ENCODE measurements at places on chromosomes 1 and 21.

DNA sequence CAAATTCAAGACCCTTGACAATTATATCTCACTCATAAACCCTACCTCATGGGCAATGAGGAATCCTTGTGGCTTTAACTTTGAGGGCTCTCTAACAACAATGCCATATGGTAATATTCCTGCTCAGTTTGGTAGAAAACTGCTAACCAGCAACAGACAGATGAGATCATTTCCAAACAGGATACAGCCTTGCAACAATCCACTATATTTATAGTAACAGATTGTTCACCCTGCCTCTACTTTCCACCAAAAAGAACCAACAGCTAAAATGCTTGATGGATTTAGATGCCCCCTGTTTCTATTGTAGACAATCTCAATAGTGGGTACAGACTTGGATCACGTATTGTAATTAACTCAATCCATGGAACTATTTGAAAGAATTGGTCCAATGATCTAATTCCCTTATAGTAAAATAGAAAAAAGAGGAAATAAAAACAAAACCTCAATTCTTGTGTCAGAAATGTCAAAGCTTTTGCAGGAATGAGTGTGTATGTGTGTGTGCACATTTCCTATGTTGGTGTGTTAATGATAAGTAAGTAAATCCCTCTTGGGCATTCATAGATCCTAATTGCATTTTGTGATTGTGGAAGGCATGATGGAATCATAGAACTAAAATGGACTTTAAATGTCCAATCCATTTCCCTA, 100.0 kb upstream of the EDEM3 start:
- DNase-seq, result no peak

DNA sequence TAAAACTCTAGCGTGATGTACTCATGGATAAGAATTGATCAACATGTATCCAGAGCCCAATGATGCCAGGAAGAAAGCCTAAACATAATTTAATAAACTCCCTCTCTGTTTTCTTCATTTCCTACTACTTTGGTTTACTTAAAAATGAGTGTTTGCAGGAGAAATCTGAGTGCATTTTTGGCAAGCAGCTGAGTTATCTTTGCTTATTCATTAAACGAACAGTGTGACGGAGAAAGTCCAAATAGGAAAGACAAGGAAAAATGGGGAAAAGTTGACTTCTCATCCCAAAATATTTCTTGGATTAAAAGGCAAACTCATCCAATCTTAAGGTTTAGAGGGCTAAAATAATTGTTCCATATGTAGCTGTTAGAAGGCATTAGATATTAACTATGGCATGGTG, 496.7 kb downstream of the SMYD3 start:
- no peak for DNase-seq

GRCh38 chr1:244350027-244350426, 101.7 kb downstream of the ADSS2 start:
- DNase-seq, result no peak

- no peak for DNase-seq
Observed at GRCh38 chr1:49187056-49187455, 410.4 kb upstream of the BEND5 start.
